GM12891 (cell line): ENCODE measurements at places on chromosomes 2 and 18.

DNA sequence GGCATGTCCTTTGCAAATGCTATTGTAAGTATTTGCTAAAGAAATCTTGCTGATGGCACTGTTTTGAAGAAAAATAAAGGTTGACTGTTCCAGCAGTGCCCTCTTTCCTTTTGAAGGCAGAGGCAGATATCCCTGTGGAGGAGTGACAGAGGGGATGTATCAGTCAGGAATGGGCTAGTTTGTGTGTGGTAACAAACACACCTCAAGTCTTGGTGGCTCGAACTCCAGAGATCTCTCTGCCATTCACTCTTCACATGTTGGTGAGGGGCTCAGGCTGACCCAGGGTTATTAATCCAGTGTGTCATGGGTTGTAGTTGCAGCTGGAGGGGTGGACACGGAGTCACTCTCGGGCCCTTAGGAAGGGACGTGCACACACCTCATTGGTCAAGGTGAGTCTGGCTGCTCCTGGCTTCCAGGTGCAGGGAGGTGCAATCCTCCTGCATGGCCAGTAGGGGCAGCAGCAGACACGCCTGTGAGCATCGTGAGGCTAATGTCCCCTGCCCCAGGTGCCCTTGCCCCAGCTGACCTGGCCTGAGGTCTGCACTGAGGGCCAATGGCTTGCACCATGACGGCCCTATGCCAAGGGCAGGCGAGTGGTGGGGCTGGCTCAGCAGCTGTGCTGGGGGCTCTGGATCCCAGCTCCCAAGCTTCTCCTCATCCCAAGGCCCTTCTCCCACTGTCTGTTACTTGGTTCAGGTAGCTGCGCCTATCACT is 146.5 kb downstream of the ASB1 start:
- peak; percentile 63 for DNase-seq

DNA sequence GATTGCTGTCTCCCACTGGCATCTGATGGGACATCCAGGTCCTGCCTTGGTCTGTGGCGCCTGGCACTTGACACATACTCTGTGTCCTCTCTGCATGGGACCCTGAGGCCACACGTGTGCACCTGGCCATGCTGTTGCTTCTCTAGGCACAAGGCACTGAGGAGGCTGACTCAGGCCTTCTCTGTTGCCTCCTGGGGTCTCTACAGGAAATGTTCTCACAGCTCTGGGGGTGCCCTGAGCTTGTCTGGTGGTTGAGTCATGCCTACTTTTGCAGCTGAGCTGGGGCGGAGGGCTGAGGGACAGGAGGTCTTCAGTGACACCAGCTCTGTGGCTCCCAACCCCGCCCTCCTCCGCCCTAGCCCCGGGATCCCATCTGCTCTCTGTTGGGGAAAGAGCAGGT is 207.0 kb upstream of the HS6ST1 start:
- no peak for DNase-seq

DNA sequence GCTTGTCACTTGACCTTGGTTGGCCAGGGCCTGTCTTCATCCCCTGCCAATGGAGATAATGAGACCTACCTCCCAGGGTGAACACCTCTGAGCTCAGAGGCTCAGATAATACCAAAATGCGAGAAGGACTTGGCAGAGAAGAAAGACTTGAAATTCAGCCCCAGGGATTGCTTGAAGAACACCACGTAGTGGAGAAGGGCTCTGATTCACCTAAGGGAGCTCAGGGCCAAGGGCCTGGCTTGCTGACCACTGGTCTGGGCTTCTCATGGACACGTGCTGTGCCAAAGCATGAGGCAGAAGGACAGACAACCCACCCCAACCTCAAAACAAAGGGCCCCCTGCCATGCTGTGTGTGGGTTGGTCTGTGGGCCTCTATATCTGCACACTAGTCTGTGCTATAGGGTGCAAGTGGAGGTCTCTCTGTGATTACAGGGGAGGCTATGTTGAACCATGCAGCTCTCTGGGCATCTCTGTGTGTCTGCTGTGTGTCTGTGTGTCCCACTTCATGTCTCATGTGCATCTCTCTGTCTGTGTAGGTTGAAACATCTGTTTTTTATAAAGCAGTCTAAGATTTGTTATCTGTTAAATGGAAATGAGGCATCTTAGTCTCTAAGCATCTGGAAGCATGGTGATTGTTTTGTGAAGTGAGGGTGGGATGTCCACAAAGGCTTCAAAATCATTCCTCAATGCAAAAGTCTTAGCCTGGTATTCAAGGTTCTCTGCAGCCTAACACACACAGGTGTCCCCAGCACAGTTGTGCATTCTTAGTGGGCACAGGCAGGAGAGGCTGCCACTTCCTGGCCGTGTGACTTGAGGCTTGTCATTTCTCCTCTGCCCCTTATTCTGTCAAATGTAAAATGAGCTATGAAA is 61.0 kb upstream of the EPAS1 start:
- no peak for DNase-seq

DNA sequence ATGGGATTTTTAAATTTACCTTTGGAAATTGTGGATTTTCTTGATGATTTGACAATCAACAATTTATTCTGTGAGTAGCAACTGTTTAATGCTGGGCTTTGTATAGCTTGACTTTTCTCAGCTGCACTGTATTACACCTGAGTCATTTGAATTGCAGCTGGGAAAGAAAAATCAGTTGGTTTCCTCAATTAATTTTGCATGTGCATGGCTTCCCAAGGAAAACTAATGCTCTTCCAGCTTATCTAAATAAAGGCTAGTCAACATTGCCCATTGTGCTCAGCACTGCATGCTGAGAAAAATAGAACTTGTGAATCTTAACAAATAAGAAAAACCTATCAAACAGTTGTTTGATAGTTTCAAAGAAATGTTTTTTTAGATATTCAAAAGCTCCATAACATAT is 268.3 kb upstream of the CDH20 start:
- no peak for DNase-seq

GRCh38 chr2:222943820-222944219 is 83.0 kb downstream of the ACSL3 start:
- no peak for DNase-seq

GRCh38 chr2:38551746-38552145 is 51.0 kb downstream of the HNRNPLL start:
- DNase-seq: no peak
